ENCODE measurements at places on chromosomes 2 and 18. TPM values are rescaled to one million over a fixed set of nuclear protein-coding genes. Genes with fewer than 3 reads are reported as not detected.

PID1 gene
- 15.4 TPM for total RNA-seq

FBLN7 gene
- total RNA-seq: 3.1 TPM

LCT gene
- 0.22 TPM for total RNA-seq

ABCB11 gene
- not detected for total RNA-seq

REG1A gene
- not detected for total RNA-seq

ABCA12 gene
- total RNA-seq: under 0.01 TPM

INSIG2 gene
- 30.1 TPM for total RNA-seq

DUSP28 gene
- total RNA-seq: 2.8 TPM

CRYGD gene
- not detected for total RNA-seq

SALL3 gene
- total RNA-seq: not detected

TUBB8B gene
- total RNA-seq: not detected

PTCD3 gene
- total RNA-seq: 78.0 TPM

DBI gene
- total RNA-seq: 76.6 TPM

AAK1 gene
- total RNA-seq: 78.3 TPM

STEAP3 gene
- total RNA-seq: 38.8 TPM

TXNDC2 gene
- not detected for total RNA-seq

PRKAG3 gene
- 0.11 TPM for total RNA-seq

SLC9A4 gene
- not detected for total RNA-seq

EMX1 gene
- not detected for total RNA-seq

TGFA gene
- total RNA-seq: 0.91 TPM

DLGAP1 gene
- 17.4 TPM for total RNA-seq

UGT1A6 gene
- total RNA-seq: not detected

ALK gene
- total RNA-seq: not detected

UGT1A8 gene
- not detected for total RNA-seq

CYP27A1 gene
- total RNA-seq: 54.0 TPM

TMEM247 gene
- total RNA-seq: not detected

Measured in articular chondrocyte of knee joint (primary cell).